Esophagus mucosa (tissue), 1 donor: ENCODE measurements at places on chromosomes 11 and 22.
A peak's percentile ranks its signal among the peaks of the same experiment; 100 is the strongest.

DNA sequence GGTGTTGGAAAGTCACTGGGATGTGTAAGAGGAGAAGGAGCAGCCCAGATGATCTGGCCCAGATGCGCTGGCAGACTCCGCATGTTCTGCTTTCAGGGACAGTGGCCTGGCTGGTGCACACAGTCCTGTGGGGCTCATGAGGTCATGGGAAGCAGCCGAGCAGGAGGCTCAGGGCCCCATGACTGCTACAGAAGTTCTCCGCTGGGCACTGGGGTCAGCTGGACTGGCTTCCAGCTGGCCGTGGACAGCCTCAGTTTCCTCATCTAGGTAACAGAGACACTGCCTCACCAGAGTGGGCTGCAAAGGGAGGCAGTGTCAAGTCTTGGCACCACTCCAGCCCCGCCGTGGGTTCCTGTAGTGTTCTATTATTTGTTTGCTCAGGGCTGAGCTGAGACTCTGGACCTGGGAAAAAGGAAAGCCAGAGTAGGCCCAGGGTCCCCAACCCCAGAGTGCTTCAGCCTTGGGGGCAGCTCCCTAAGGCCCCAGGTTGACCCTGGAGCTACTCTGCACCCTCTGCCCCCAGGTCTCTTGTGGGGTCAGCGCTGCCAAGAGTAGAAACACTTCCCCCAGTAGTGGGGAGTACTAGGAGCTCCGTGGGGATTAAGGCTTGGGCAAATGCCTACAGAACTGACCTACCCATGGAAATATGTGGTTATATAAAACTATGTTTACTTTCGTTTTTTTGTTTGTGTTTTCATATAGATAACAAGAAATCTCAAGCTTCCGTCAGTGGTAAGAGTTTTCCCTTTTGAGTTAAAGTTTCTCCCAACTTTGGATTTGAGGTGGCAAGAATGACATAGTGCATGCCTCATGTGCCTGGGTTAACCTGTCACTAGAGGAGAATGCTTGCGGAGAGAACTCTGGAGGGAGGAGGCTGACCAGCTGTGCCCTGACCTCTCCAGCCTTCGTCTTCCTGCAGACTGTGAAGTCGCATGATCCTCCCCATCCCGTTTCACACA lies 45.3 kb downstream of the MED15 start:
- ATAC-seq = peak; percentile 33

GRCh38 chr22:21959274-21960074 lies 6.8 kb upstream of the PPM1F start:
- peak; percentile 36 for ATAC-seq

GRCh38 chr22:23565305-23565914 lies 14.7 kb downstream of the IGLL1 start:
- ATAC-seq = peak; percentile 30

GRCh38 chr11:117851106-117851505 lies 25.4 kb downstream of the FXYD6 start:
- ATAC-seq = no peak

GRCh38 chr11:68074584-68075352 lies 35.9 kb downstream of the TCIRG1 start:
- no peak for ATAC-seq

GRCh38 chr11:75557666-75558494 lies 4.2 kb upstream of the SERPINH1 start:
- ATAC-seq = peak; percentile 24

- ATAC-seq = no peak
These were observed 129.2 kb downstream of the CACNA1I start for GRCh38 chr22:39699631-39700360.

- no peak for ATAC-seq
These were observed 8.3 kb upstream of the MS4A6E start for GRCh38 chr11:60318726-60319125.

DNA sequence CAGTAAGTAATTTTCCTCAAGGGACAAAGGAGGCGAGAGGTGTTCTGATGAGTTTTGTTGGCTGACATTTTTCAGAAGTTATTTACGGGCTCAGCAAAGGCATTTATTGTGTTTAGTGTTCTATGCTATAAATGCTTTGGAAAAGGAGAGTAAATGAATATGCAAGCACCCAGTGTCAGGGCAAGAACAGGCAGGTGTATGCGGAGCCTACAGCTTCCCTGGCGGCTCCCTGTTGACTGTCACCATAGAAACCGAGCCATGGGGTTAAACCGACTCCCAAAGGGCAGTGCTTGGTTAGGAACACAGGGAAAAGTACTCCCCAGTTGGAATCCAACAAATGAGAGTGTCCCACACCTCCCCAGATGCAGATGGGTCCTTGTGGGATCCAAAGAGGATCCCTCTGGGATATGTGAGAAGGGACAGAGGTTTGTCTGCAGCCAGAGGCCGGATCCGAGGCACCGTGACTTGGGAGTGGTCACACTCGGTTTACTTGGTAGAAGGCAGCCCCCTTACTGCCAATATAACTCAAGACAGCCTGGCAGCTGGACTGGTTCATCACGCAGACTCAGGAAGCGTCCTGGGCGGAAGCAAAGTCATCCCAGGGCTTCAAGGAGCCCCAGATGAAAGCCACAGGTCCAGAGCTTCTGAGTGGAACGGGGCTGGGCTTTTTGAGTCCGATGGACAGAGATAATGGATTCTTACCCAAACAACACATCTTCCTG lies 329.7 kb downstream of the CTTN start:
- no peak for ATAC-seq

DNA sequence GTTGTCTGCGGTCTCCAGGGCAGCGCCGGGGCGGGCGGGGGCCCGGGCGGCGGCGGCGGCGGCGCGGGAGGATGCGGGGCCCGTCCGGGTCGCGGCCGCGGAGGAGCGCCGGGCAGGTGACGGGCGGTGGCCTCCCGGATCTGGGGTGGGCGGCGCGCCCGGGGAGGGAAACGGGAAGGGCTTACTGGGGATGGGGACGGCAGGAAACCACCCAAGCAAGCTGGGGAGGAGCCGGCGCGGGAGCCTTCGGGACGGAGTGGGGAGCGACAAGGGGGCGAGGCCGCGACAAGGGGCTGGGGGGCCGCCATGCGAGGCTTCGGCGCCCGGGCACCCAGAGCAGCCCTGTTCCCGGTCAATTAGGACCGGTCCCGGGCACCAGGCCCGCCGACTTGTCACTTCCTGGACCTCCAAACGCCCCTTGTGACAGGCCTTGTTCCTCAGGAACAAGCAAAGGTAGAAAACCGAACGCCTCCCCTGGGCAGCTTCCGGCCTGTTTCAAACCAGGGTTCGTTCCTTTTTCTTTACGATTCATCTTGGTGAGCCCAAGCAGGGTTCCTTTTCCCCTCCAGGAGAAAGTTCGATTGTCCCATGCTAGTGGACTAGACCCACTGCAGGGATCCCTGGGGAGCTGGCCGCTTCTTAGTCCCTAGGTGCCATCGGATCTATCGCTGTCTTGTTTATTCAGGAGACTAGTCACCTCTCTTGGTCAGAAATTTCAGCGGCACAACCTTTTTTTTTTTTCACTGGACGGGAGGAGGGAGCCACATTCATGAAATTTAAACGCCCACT lies 492 bp downstream of the JHY start:
- ATAC-seq = peak; percentile 44

GRCh38 chr11:112159098-112160065 lies 4.5 kb downstream of the IL18 start:
- ATAC-seq = no peak

DNA sequence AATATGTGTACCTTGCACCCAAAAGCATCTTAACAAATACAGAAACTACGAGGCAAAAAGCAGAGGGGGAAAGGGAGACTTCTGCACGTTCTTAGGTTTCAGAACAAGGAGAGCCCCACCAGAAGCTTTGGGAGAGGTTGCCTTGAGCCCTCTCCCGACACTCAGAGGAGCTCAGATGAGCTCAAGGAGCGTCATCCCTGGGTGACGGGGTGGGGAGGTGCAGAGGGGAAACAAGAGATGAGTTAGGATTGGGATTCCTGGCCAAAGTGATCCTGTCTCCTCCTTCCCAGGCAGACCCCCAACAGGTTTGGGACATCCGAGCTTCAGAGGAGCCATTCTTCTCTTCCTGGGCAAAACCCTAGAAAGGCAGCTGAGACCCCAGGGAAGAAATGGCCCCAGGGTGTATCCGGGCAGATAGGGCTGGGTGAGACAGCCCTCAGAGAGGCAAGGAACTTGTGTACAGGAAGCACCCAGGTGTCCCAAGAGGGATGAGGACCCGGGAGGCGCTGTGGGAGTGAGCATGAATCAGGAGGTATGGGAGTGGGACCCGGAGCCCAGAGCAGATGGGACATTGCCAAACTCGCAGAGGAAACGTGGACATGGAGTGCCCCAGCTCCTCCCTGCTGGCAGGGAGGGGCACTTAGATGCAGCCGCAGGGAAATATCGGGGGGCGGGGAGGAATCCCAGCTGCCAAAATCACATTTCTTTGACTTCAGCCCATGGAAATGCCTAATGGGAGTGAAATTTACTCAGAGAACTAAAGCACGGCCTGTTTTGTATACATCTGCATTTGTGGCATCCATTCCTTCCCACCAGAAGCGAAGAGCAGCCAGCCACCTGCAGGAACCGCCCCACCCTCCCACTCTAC lies 12.4 kb downstream of the C1QTNF6 start:
- ATAC-seq = no peak

DNA sequence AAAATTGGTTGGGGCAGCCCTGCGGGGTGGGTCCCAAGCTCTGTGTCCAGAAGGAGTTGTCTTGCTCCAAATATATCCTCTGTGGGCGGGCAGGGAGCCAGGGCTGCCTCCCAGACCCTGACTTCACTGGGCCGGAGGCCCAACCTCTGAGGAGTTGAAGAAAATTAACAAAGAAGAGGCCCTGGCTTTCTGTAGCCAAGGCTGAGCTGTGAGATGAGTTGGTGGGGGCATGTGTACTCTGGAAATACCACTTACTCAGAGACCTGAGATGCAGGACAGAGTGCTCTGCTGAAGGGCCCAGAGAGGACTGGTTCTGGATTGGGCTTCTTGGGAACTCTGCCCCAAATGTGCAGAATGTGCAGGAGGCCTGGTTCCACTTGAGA lies 96.3 kb downstream of the SWAP70 start:
- no peak for ATAC-seq
